ENCODE measurements at places on chromosomes 3 and 15. TPM values are rescaled to one million over a fixed set of nuclear protein-coding genes. Genes with fewer than 3 reads are reported as not detected.

DNA sequence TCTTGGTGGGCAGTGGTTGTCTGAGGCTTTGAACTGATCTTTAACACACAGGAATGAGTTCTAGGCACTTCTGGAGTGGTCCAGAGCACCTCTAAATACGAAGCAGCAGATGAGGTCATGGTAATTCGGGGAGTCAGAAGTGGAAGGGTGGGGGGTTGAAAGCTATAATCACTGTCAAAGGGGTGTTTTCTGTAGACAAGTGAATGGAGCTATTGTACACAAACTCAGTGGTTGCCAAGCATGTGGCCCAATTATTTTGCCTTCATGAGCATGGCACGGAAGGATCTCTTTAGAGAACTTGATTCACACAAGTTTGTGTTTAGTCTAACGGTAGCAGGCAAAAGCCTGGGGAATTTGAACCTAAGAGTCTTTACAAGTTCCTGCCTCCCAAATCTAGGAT is 6.3 kb downstream of the FRMD5 start:
- no peak for DNase-seq

The TSPAN3 gene
- 223 TPM for total RNA-seq

GRCh38 chr15:72902245-72902918 is 118.8 kb upstream of the ADPGK start:
- DNase-seq: peak; percentile 90

DNA sequence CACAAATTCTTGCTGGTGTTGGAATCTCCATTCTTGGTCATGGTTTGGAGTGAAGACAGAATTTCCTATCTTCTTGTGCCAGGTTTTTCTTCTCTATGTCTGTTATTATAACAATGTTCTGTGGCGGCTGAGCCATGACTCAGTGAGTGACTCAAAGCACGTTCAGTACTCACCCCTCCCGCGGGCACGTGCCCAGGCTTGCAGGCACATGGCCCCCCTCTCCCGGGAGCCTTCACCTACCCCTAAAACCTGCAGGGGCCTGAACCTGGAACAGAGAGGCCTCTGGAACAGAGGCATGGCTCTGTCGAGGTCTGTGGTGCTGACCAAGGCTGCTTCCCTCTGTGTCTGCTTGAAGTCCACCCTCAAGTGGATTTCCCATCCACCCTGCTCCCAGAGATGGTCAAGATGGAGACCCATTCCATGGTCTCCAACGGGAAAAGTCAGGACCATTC is 27.6 kb downstream of the PLXNB1 start:
- peak; percentile 91 for DNase-seq

GRCh38 chr3:110618512-110619226 is 452.9 kb upstream of the NECTIN3 start:
- no peak for DNase-seq

All from astrocyte (in vitro differentiated cells and primary cell).